ENCODE measurements at places on chromosomes 3 and 15. TPM values are rescaled to one million over a fixed set of nuclear protein-coding genes. Genes with fewer than 3 reads are reported as not detected.

- no peak for DNase-seq
Observed at GRCh38 chr15:47194718-47195117, 522.6 kb upstream of the SEMA6D start.

The KLHL24 gene
- 12.5 TPM for total RNA-seq

- DNase-seq: no peak
Observed at GRCh38 chr3:155572085-155572484, 172.8 kb downstream of the PLCH1 start.

DNA sequence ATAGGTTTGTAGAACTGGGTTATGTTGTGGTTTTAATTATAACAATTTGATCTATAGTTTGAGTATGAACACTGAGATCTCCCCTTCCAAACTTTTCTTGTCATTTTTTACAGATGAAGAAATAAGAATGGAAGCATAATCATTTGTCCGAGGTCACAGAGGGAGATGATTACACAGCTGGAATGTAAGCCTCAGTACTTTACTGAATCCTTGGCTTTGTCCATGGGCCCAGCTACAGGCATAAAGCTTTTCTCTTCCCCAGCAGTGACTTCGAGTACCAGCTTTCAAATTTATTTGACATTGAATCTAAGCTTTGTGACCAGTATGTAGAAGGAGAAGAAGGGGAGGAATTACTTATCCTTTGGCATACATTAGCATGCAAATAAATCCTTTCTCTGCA lies 80.9 kb upstream of the DCBLD2 start:
- peak; percentile 60 for DNase-seq

- DNase-seq: no peak
Observed at GRCh38 chr3:152151216-152151876, 117.4 kb upstream of the MBNL1 start.

GRCh38 chr3:71095511-71096291 lies 487.8 kb downstream of the FOXP1 start:
- no peak for DNase-seq
